ENCODE measurements at places on chromosomes 7 and 10.

- DNase-seq: no peak
These were observed 11.0 kb downstream of the ZNF862 start for GRCh38 chr7:149849174-149849573.

- DNase-seq: no peak
These were observed 118.3 kb downstream of the KMT2E start for GRCh38 chr7:105132335-105132734.

DNA sequence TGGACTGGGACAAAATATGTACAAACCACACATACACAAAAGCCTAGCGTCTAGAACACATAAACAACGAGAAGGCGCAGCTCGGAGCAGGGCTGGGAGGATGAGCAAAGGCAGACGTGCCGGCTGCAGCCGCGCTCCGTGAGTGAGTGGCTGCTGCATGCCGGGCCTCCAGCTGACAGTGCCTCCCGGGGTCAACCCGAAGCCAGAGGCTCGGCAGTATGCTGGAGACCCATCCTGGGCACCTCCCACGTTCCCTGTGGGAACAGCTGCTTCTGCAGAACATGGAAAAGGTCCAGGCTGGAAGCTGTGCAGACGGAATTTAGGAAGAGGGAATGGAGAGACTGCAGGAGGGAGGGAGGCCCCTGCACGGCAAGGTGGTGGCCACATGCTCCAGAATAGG, 3.6 kb upstream of the GPR146 start:
- DNase-seq: no peak

DNA sequence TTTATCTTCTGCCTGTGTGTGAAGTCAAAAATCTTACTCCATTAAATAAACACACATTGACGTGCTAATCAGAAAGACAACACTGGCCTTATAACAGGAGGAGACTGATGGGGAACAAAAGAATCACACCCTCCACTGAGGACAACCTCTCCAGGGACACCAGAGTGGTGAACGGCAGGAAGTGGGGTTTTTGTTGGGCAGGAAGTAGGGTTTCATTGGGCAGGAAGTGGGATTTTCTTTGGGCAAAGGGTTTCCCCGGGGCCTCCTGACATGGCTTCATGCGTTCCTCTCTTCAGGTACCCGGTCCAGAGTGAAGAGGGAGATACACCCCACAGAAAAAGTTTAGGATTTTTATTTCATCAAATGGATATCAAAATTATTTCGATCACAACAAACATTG, 30.6 kb downstream of the ADARB2 start:
- no peak for DNase-seq

DNA sequence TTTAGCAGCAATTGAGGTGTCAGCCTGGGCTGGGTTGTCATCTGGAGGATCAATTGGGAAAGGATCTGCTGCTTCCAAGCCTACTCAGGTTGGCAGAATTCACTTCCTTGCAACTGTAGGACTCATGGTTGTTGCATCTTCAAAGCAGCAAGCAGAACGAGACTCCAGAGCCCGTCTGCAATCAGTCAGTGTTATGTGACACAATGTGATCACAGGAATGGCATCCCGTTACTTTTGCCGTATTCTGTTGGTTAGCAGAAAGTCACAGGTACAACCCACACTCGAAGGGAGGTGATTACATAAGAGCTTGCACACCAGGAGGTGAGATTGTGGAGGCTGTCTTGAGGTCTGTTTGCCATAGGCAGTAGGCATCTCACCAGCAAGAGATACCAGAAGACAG, 15.4 kb upstream of the LYZL1 start:
- no peak for DNase-seq

GRCh38 chr7:23662124-23662983, 17.6 kb upstream of the FAM221A start:
- DNase-seq: no peak

DNA sequence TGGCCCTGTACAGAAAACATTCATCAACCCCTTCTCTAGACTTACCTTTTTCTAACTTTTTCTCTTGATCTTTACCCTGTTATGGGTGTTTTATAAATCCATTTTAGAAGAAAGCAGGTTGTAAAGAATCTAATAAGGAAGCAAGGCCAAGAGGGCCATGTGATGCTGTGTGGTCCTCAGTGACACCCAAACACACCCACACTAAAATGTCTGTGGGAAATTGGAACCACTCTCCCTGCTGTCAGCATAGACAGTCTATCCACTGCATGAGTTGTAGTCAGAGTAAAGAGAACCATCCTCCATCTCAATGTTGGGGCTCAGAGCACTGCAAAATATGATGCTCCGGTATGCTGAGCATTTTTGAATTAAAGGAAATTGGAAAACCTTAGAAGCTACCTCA, 235.5 kb downstream of the SKIDA1 start:
- no peak for DNase-seq

DNA sequence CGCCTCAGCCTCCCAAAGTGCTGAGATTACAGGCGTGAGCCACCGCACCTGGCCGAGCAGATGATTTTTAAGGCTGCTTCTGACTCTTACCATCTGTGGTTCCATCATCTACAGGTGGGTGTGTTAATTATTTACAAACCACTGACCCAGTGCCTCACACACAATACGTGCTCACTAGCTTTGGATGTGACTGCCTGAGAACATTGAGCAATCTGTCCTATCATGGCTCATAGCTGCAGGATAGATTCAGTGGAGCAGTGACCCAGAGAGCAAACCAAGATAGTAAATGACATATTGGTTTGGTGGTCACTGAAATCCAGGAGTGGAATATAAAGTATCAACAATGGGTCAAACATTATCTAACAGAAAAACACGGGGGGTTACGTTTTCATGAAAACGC, 24.1 kb downstream of the GPAM start:
- DNase-seq: no peak

- peak; percentile 70 for DNase-seq
These were observed 25.5 kb downstream of the GTF2IRD1 start for GRCh38 chr7:74479066-74479781.

- DNase-seq: no peak
These were observed 7.2 kb downstream of the SFMBT2 start for GRCh38 chr10:7403620-7404019.

DNA sequence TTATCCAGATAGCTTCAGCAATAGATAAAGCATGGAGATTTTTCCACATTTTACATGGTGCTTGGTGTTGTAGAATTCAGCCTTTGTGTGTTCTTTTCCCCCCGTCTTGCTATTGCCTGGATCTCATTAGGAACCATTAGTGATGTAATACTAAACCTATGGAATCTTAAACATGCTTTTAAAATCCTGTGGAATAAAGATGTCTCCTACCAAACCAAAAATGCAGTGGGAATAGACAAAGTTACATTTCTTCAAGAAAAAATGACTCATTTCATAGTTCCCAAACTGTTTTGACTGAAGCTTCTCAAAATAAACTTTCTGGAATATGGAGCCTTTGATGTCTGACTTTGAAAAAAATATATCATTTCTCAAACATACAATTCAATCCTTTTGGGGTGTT, 44.0 kb downstream of the CALD1 start:
- DNase-seq: no peak

GRCh38 chr10:43765516-43765915, 116.8 kb upstream of the ZNF32 start:
- no peak for DNase-seq

- DNase-seq: no peak
These were observed 416.4 kb downstream of the GFRA1 start for GRCh38 chr10:115856580-115856979.

DNA sequence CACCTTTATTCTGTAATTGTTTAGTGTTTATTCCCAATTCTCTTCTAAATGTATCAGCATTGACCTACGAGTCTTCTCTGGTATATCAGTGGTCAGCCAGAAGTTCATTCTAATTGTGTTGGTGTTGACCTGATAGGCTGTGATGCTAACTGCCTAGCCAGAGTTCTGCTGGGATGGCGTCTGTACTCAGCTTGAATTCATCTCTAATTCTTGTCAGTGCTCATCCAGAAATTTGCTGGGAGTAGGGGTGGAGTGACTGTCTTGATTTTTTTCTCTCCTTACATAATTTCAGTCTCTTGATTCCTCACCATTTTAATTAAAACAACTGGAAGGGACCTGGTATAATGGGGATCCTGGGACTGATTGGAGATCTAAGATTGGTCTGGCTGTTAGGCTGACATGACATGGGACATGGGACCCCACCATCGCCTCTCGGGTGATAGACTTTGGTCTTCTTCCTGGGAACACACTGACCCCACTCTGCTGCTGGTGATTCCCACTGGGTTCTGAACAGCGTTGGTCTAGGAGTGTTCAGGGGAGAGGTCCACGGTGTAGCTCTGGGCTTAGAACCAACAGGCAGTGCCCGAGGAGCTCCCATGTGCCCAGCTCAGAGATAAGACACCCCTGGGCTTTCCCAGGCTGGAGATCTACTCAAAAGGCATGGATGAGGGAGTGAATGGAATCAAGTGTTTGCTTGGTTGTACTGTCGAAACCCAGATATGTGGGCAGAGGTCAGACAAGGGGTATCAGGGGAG, 3.8 kb downstream of the NEURL1 start:
- DNase-seq: no peak

DNA sequence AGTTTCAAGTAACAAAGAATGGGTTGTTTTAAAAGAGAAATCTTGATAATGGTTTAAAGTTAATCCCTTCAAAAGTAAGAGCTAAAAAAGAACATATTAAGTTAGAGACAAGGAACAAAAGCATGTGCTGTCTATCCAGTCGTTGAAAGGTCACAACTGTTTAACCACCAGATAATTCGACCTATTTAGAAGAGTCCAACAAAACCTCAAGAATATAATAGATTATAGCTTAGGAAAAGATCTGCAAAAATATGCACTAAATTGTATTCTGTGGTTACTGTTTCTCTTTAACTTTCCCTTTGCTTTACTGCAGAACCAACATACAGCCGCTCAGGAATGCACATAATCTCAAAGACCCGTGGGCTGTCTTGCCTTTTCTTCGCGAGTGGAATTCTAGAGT, 74.9 kb downstream of the PCGF5 start:
- DNase-seq: no peak

DNA sequence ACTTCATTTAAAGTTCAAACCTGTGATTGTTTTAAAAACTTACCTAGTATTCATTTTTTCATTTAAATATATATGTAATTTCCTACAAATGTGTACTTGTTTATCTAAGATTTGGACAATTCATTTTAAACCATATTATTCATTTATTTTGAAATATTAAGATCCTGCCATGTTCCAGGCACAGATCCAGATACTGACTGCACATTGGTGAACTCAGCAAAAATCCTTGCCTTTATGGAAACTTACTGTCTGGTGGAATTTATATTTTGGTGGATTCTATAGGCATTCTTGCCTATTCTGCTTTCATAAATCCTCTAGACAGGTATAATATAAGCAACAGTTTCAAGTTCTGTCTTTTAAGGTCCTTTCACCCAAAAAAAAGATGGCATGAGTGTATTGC, 48.3 kb upstream of the RPA3 start:
- DNase-seq: no peak

- DNase-seq: no peak
These were observed 28.5 kb upstream of the ZMYND11 start for GRCh38 chr10:106740-107139.

DNA sequence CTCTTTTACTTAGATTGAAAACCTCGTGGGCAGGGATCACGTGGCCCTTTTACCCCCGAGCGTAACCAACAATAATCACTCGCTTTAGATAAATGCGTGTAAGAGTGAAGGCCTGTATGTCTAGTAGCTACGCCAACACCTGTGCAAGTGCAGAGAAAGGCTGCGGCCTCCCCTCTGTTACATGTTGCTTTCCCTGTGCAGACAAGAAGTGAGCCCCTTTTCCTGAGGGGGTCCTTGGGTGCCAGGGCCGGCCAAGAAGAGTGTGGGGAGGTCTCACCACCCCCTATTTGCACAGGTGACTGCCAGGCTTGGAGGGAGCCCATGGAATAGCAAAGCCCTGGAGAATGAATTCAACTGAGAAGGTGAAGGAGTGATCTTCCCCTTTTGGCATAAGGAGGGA, 35.6 kb upstream of the CNPY1 start:
- DNase-seq: no peak

- no peak for DNase-seq
These were observed 112.4 kb upstream of the PPP2R2D start for GRCh38 chr10:131788386-131788785.
